NCI-H526 treated with DMSO at 0.1 percent for 48 hours (cell line): ENCODE measurements at places on chromosomes 2 and 18.

GRCh38 chr2:106098081-106098480, 96.0 kb downstream of the UXS1 start:
- no peak for DNase-seq

DNA sequence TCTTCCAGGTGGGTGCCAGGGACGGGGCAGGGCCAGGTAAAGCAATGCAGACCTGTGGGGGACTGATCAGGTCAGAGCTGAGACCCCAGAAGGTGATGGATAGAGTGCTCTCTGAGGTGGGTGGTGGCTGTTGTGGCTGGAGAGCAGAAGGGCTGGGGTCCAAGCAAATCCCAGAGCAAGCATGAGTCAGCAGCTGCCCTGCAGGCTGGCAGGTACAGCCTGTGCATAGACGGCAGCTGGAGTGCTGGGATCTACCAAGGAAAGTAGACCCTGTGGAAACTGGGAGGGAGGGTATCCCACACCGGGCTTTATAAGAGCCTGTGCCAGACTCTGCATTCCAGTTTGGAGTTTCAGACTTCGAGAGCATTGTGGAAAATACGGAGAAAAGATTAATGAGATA, 663 bp downstream of the TRIM54 start:
- DNase-seq, result no peak

GRCh38 chr2:225531559-225531958, 132.0 kb downstream of the NYAP2 start:
- no peak for DNase-seq

DNA sequence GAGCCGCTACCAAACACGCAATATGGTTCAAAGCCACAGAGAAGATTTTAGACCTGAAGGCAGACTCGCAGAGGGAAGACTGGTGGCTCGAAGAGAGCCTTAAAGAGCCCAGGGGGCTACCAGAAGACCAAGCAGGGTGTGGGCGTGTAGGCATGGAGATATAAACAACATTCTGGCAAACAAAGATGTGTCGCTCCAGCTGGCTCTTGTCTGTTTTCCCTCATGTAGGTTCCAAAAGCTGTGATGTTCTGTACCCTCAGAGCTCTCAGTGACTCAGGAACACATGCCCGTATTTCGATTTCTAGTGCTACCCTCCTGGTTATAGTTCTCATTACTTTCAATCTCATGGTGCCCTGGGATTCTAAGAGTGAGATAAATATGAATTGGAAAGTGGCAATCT, 44.5 kb downstream of the DOCK10 start:
- no peak for DNase-seq

GRCh38 chr2:20542746-20543468, 96.0 kb downstream of the RHOB start:
- DNase-seq, result no peak

DNA sequence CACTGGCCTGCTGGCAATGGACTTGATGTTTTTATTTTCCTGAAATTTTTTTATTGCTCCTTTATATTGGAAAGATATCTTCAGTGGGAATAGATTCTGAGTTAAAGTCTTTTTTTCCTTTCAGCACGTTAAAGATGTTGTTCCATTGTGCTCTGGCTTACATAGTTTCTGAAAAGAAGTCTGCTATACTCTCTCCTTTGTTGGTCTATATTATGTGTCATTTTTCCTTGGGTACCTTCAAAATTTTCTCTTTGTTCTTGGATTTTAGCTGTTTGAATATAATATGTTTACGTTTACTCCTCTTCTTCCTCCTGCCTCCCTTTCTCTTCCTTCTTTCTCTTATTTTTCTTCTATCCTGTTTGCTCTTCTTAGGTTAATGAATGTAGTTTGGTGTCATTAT, 105.5 kb downstream of the CAPN13 start:
- no peak for DNase-seq

DNA sequence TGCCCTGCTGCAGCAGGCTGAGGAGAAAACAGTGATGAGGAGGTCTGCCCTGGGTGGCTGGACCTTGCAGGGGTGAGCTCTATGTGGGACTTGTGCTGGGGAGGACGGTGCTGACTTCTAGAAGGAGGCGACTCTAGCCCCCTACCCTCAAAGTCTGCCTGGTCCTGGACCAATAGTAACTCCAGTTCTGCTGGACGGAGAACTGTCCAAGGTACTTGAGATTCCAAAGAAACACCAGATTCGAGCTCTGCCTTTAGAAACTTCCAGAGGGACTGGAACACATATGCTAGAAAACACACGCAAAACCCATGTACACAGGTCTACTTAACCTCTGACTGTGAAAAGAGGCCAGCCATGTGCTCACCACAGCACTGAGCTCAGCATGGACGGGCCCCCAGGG, 260.6 kb downstream of the TWIST2 start:
- no peak for DNase-seq

- DNase-seq, result no peak
Observed at GRCh38 chr2:52936029-52936428, 831.6 kb upstream of the CHAC2 start.

- DNase-seq, result no peak
Observed at GRCh38 chr2:54881759-54882158, 158.3 kb downstream of the EML6 start.

GRCh38 chr2:47259829-47260228, 104.7 kb upstream of the STPG4 start:
- DNase-seq, result no peak

GRCh38 chr18:63002803-63003445, 287.6 kb downstream of the PHLPP1 start:
- no peak for DNase-seq

GRCh38 chr2:46276642-46277041, 20.6 kb upstream of the EPAS1 start:
- no peak for DNase-seq

GRCh38 chr2:63926815-63927214, 85.1 kb downstream of the UGP2 start:
- DNase-seq, result no peak

GRCh38 chr2:56871644-56872043, 687.9 kb downstream of the CCDC85A start:
- no peak for DNase-seq

GRCh38 chr2:223513771-223514455, 88.2 kb downstream of the SCG2 start:
- no peak for DNase-seq

DNA sequence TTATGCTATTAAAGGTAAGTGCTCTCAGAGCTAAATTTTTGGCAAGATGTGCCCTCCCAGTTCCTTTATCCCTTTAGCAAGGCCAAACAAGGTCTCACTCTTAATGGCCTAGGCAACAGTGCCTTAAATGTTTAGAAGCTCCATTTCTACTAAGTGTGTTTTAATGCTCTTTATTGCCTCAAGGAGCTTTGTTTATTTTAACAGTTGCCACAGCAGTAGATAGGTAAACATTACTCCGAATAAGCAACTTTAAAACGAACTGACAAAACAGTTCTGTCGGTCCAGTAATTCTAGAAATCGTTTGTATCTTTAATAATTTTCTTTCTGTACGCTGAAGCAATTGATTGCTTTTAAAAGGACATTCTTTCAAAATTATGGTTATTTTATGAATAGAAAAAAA, 74.5 kb downstream of the PIEZO2 start:
- DNase-seq, result no peak

DNA sequence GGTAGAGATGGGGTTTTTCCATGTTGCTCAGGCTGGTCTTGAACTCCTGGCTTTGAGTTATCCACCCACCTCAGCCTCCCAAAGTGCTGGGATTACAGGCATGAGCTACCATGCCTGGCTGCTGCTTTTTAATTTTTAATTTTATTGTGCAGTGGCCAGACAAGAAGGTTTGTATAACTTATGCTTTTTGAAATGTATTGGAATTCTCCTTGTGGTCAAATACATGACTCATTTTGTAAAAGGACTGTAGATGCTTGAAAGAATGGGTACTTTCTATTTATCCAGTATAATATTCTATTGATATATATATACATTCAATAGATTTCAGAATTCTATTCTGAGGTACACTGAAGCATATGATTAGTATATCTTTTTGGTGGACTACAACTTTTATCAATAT, 82.6 kb upstream of the ST3GAL5 start:
- no peak for DNase-seq

DNA sequence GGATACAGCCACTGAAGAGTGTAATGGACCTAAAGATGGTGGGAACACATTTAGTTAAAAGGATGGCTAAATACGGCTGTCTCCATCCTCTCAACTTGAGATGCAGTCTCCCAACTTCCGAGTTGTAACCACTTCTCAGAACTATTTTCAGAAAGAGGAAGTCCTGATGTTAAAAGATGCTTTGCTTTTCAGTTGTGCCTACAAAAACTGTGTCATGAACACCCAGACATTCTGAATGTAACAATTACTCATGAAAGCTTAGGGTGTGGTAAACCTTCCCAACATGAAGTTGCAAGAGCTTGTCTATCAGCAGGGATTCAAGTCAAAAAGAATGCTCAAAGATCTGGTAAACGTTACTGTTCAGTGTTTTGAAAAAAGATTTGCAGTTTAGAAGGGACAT, 147.9 kb downstream of the DOCK10 start:
- DNase-seq, result no peak

GRCh38 chr2:197515315-197515738, 539 bp upstream of the MOB4 start:
- DNase-seq, result no peak

- no peak for DNase-seq
Observed at GRCh38 chr18:69158944-69159343, 241.7 kb upstream of the DOK6 start.

- DNase-seq, result no peak
Observed at GRCh38 chr18:13163167-13163927, 55.2 kb upstream of the LDLRAD4 start.

DNA sequence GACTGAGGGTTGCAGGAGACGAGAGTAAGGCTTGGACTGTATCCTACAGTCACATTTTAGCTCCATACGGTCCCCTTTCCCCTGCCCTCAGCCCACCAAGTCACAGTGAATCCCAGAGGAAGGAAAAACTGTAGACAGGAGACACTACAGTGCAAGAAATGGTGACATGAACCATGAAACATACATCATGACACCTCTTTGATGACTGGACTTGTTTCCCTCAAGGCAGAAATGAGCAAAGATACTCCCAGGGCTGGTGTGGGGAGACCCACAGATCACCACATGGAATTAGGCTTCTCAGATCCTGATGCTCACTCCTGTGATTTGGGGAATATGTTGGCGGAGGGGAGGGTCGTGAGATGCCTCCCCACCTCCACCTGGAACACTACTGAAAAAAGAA, 48.2 kb upstream of the SPP2 start:
- no peak for DNase-seq

DNA sequence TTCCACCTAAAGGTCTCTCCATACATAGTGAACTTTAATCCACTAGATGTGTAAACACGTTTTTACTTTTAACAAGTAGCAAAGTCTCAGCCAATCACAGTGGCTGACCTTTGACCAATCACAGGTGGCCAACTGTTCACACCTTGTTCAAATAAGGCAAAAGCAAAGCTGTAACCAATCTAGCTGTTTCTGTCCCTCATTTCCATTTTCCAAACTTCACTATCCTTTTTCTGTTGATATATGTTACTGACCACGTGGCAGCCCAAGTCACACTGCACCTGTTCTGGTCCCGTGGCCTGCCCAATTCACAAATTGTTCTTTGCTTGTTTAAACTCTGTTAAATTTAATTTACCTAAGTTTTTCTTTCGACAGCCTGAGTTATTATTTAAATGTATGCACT, 393.5 kb upstream of the NETO1 start:
- DNase-seq, result no peak

GRCh38 chr2:126793885-126794613, 104.6 kb upstream of the TEX51 start:
- DNase-seq, result no peak

DNA sequence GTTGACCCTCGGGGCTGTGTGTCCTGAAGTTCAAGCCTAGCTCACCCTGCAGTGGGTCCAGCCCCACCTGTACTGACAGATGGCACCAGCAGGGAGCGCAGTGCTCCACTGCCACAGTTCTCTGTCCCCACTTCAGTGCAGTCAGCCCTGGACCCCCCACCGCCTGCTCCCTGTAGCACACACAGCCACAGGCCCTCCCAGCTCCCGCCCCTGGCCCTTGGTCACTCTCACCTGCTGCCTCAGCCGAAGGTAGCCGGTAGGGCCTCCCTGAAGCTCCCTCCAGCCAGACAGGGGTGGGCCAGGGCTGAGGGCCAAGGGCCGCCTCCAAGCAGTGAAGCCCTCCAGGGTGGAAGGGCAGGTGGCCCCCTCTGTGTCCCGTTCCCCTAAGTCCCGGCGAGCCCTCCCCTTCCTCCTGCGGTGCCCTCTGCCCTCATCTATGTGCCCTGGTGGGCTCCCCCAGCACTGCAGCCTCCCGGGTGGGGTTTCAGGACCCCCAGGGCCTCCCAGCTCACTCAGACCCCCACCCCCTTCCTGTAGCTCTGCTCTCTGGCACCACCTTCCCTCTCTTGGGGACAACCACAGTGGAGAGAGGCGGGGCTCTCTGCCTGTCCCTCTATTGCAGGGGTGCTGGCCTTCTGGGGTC, 10.8 kb upstream of the ALPP start:
- no peak for DNase-seq

GRCh38 chr2:201709747-201710146, 11.3 kb upstream of the MPP4 start:
- DNase-seq, result no peak

GRCh38 chr2:88828397-88829137, 137.1 kb downstream of the RPIA start:
- no peak for DNase-seq

DNA sequence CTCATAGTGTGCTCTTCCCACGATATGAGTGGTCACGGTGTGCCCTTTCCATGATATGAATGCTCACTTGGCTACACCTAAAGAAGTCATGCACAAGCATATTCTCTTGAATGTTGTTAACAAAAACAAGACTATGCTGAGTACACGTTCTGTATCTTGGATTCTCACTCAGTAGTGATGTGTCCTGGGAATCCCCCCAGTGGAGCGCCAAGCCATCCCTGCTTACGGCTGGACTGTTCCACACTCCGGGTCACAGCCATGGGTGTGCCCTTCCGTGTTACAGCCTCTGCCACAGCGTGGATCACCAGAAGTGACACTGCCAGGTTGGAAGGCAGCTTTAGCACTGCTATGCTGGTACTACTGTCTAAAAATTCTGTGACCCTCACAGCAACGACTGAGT, 59.1 kb downstream of the TPO start:
- no peak for DNase-seq

DNA sequence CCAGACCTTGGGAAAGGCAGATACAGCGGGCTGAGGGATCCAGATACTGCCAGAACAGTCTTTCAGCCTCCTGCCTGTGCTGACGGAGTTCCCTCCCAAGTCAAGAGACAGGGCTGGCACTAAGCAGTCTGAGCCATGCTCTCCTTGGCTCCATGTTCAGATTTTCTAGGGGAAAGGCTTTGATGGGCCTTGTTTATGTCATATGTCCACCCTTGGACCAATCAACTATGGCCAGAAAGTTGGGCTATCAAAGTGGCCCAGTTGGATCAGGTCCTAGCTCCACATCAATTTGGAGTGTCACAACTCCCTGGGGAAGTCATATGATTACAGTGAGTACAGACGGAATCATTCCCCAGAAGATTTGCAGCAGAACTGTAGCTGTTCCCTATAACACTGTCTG, 152.0 kb downstream of the GREB1L start:
- DNase-seq, result no peak

GRCh38 chr2:589281-590130, 87.7 kb downstream of the TMEM18 start:
- DNase-seq, result no peak
